Activated naive CD8-positive, alpha-beta T cell treated with anti-CD3 and anti-CD28 coated beads, Interleukin-2, amount 10 ng/mL, durations not matched to agents 7 days and 5 days (primary cell): ENCODE measurements at places on chromosomes 3 and 15.

DNA sequence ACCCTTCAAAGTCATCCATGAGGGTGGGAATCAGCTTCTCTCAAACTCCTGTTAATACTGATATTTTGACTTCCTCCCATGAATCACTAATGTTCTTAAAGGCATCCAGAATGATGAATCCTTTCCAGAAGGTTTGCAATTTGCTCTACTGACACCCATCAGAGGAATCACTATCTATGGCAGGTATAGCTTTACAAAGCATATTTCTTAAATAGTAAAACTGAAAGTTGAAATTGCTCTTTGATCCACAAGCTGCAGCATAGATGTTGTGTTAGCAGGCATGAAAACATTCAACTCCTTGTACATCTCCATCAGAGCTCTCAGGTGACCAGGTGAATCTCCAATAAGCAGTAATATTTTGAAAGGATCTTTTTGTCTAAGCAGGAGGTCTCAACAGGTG lies 66.3 kb downstream of the B3GNT5 start:
- DNase-seq: no peak

- no peak for DNase-seq
Observed at GRCh38 chr3:56927855-56928254, 126.1 kb upstream of the ARHGEF3 start.

DNA sequence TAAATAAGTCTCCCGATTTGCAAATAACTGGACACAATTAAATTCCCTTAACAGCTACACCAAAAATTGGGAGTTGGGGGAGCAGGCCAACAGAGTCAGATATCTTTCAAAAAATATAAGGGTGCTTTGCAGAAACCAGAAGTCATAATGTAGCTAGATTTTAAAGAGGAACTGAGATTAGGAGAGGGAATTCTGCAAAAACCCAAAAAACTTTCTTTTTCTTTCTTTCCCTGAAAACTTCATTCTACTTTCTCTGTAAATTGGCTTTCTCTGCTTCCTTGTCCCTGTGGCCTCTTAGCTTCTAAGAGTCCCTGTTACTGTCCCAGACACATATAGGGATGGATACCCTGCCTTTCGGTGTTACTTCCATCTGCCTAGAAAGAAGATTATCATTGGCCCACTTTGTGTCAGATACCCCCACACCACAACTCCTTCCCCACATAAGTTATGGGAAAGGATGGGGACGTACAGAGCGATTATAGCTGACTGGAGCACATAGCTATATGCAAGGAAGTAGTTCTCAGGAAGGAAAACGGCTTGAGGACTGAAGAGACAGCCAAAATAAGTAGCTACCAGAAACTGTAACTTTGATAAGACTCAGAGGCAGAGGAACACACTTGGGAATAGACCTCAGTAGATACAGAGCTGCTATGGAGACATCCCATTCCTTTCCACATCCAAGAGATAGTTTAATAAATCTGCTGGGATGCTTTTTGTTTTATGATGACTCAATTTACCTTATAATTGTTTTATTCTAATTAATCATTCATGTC lies 129.1 kb upstream of the TGFBR2 start:
- DNase-seq: no peak

DNA sequence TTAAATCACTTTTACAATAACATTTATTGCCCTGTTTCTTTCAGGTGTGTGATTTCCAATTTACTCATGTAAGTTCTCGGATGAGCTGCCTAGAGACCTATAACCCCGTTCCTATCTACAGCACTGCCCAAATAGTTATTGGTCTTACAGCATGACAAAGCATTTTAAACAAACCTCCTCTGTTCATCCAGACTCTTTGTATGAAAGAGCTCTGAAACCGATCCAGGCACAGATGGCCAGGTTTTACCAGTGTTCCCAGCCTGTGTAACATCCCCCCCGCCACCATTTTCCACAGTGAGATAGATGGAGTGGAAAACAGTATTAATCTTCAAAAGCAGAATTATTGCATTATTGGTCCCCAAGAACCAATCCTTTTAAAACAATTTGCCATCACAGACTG lies 59.0 kb upstream of the SPTSSB start:
- no peak for DNase-seq

DNA sequence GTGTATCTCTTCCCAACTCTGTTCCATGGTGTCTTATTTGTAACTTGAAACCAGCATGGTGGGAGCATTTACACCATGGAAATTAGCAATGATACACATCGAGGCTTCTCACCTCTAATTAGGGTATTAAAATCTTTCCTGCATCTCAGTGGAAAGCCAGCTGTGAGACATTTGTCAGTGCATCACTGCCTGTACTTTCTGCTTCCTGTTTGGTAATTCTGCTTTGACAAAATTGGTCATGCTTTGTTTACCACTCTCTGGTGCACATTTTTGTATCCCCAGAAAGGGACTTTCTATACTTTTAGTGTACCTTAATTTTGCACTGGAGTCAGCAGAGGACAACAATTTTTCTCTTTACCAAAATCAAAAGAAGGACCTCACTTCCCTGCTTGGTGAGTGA lies 402.1 kb downstream of the PDCD6IP start:
- DNase-seq: no peak

DNA sequence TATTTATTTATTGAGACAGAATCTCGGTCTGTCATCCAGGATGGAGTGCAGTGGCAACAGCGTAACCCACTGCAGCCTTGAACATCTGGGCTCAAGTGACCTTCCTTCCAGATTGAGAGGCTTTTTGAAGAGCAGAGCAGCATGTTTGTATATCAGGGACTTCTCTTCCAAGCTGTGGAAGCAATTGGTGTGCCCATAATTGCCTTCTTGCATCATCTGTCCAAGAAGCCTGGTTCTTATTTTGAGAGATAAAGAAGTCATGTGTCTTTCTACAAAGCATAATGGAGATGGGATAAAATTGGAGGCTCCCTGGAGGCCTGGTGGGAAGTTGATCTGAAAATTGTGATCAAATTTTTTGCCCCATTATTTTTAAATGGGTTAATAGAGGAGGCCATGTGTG lies 183.8 kb upstream of the MCTP2 start:
- DNase-seq: no peak

GRCh38 chr3:126423191-126424038 lies 28.7 kb downstream of the CFAP100 start:
- no peak for DNase-seq

DNA sequence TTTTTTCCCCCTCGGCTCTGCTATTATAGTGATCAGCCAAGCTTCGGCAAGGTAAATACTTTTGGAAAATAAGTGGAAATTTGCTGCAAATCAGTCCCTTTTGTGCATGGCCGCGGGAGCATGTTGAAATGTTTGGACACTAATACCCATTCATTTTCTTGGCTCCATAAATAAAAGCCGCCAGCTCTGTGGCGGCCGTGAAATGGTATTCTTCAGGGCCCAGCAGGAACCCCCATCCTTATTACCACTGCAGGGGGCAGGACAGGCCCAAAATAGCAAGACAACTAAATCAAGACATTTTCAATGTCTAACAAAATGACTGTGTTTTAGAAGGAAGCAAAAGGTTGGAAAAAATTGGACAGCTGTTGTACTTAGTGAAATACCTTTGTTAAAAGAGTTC lies 362.3 kb downstream of the NR2F2 start:
- no peak for DNase-seq

DNA sequence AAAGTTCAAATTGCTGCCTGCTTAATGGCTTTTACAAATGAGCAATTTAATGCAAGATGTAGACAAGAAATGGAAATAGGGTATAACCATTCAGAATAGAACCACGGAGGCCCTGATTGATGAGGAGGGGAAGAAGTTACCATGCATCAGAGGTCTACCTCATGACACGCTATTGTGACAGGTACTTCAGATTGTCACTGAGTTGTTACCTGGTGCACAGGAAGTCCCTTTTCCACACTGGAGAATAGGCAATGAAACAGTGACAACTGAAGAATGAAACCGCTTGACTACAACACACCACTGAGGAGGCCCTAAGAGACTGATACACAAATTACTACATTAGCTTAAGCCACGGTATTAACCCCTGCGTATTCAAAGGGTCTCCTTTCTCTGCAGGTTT lies 251.2 kb downstream of the RYR3 start:
- no peak for DNase-seq

DNA sequence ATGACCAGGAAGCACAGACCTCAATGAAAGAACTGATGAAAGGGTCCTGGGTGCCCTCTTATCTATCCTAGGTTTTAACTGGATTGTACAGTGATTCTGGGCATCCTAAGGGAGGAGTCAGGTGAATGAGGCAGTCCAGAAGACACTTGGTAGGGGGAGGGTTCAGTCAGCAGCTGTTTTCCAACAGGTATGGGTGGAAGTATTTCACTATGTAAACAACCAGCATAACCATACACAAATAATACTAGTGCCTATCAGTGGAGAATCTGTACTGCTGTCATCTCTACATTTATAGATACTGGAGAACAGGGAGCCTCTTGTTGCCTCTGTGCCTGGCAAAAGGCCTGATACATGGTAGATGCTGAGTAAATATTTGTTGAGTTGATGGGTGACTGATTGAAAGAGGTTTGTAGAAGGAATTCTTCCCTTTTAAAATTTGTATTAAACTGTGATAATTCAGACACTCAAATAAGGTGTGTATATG lies 328.5 kb downstream of the RBMS3 start:
- no peak for DNase-seq

- no peak for DNase-seq
Observed at GRCh38 chr15:57551715-57552677, 39.7 kb upstream of the MYZAP start.

DNA sequence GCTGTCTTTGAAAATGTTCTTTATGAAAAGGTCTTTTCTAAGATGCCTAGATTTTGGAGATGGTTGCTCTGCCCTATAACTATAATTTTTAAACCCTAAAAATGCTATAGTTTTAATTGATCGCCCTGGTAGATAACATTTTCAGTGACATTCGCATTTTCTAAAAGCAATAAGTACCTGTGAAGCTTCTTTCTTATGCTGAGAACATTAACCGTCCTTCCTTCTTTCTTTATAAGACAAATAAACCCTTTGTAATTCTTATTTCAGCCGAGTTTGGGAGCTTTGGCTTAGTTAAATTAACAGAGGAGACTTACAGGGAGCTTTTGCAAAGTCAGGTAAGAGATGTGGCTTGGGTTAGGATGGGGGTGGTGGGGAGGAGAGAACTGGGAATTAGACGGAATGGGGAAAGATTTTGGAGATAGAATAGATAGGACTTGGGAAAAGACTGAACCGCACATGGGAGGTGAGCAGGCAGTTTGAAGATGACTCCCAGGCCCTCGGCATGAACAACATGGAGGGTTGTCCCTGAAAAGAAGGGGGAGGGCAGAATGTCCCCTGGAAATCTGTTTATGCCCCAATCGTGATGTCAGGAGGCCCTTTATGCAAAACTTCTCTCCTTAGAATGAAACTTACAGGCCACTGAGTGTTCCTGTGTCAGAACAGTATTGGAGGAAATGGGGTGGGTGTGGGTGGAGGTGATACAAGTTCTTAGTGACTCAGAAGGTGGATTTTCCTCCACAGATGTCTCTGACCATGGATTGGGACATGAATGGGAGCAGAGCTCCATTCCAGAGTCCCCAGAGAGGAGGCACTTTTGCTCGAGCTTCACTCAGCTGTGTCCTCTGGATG lies 76.2 kb upstream of the LARS2 start:
- DNase-seq: no peak

DNA sequence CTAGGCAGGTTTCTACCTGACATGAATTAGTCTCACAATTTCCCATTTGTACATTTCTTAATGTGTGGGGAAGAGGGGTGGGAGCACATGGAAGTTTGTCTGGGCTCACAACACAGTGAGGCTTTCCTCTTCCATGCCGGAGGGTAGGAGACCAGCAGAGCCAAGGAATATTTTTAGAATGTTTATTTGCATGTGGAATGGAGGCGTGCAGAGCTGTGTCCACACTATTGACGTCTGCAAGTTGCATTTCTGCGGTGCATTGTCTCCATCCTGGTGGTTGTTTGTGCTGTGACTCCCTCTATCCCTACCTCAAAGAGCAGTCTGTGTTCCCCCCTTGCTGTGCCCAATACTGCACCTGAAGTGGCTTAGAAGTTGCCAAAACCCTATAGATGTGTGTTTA lies 103.1 kb upstream of the LRTM1 start:
- DNase-seq: no peak

- no peak for DNase-seq
Observed at GRCh38 chr3:127011270-127011992, 28.5 kb downstream of the PLXNA1 start.

DNA sequence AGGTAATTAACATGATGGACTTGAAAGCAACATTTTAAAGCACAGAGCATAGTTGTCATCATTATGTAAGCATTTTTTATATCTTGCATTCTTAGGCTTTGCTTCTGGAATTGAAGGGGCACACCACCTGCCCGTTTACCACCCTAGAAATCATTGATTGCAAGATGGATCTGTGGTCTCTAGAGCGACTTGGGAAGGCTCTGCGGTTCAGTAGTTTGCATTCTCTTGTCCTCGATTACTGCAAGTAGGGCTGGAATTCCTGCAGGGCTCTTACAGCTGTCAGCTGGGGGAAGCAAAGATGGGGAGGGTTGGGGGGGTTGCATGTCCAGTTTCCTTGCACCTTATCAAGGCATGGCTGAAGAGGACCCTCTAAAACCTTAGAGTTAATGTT lies 56.7 kb upstream of the RNF7 start:
- no peak for DNase-seq

DNA sequence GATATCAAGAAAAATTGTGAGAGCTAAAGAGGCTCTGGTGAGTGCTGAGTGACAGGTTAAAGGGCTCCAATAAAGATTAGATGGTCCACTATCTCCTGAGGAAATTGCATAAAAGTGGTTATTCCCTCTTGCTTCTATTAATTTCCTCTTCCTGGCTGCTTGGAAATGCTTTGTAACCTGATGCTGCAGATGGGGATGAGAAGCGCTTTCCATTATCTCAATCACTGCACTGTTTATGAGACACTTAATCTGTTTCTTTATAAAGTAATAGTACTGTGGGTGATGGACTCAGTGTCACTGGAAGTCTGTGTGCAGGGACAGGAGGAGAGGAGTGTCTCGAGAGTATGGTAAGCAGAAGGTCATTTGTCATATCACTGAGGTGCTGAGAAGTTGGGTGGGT lies 305.3 kb downstream of the EPHB1 start:
- DNase-seq: no peak

DNA sequence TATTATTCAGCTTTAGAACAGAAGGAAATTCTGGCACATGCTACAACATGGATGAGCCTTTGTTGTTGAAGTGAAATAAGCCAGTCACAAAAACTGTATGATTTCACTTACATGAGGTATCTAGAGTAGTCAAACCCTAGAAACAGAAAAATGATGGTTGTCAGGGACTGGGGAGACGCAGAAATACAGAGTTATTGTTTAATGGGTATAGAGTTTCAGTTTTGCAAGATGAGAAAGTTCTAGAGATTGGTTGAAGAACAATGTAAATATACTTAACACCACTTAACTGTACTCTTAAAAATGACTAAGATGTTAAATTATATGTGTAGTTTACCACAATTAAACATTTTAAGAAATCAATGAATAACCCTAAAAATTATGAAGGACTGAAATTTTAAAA lies 15.8 kb downstream of the SPTSSB start:
- DNase-seq: no peak
